ENCODE measurements at places on chromosomes 5 and 9.

- DNase-seq: no peak
Measured at GRCh38 chr5:110463106-110463505, 263.4 kb downstream of the TMEM232 start.

DNA sequence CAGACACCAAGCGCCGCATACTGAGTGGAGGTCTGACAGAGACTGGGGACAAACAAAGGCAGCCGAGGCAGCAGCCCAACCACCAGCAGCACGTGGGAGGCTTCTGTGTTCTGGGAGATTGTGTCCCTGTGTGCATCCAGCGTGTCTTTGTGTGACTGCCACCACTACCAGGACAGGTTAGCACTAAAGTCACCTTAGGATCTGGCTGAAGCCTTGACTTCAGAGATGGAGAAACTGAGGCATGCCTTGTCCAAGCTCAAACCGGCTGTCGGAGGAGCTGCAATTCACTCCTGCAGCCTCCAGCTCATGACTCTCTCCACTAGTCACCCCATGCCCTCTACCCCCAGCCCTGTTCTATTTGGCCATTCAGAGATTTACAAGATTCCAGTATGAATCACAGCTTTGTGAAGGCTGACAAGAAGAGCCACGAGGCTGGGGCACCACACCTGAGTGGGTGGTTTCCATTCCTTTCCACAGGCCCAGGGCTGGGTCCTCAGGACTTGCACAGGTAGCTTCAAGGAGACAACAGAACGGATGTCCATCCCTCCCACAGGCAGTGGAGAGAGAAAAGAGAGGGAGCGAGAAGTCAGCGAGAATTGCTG lies 69.3 kb downstream of the SHB start:
- no peak for DNase-seq

- DNase-seq: peak; percentile 49
Measured at GRCh38 chr5:149731332-149731616, 1.2 kb downstream of the PPARGC1B start.

DNA sequence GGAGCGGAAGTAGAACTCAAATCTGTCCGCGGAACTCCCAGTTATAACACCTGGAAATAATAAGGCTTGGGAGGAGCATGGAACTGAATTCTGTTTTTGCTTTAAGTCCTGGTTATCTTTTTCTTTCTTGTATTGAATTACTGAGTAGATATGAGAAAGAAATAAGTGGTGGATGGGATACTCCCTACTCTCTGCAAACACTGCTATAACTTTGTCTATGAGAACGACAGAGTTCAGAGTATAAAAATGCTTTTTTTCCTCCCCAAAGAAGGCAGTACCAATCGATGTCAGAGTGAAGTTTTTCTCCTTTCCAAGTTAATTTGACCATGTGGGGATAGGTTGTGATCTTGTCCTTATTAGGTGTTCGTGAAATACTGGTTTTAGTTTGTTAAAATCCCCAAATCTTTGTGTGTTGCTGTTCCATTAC lies 1.2 kb downstream of the RIC1 start:
- DNase-seq: no peak

- peak; percentile 77 for DNase-seq
Measured at GRCh38 chr9:128245421-128246151, 30.2 kb downstream of the GOLGA2 start.

- peak; percentile 44 for DNase-seq
Measured at GRCh38 chr9:114894609-114895433, 35.6 kb downstream of the TNFSF8 start.

- no peak for DNase-seq
Measured at GRCh38 chr5:44446399-44446798, 57.2 kb upstream of the FGF10 start.

GRCh38 chr9:1337169-1337568 lies 287.0 kb downstream of the DMRT2 start:
- DNase-seq: no peak

DNA sequence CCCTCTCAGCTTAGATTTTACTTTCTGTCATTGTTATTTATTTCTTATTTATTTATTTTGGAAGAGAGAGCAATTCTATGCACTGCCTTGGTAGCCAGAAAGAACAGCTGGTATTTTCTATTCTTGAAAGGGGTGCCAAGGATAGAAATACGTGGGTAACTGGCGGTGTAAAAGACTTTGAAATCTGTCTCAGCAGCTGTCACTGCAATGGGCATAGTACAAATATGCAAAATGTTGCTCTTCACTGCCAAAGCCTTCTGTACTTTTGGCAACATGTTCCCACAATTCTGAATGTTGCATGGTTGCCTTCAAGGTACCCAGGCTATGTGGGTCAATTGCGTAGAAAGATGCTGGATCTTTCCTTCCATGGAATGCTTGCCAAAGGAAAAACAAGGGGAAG lies 230.2 kb upstream of the EDIL3 start:
- no peak for DNase-seq

DNA sequence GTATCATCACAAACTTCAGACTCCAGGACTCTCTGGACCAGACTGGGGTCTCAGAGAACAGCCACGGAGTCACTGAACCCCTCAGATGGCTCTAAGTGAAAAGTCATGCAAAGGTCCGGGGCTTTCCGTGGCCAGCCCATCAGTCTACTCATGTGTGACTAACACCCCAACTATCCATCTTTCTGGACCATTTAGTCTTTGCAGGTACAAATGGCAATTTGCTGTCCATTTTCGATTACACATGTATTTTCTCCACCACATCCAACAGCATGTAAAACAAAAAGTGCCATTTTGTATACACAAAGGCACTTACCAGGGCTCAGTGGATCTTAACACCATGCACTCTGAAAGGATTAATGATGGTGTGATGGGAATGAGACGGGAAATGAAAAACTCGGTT lies 387.7 kb downstream of the BNC2 start:
- DNase-seq: no peak

DNA sequence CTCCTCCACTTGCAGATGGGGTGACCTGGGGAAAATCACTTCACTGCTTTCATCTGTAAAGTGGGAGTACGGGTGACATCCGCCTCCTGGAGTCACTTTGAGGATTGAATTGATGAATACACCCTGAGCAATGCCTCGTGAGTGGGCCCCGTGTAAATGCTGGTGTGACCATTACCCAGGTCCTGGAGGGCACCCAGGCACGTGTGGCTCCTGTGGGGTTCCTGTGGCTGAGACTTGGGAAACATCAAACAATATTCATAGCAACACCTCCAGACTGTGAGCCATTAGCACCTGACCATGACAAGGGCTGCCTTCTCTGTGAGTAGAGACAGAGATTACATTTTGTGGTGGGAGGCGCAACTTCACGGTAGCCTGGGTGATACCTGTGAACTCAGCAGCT lies 11.4 kb downstream of the MRPL36 start:
- no peak for DNase-seq

- DNase-seq: no peak
Measured at GRCh38 chr9:114007991-114008666, 70.0 kb downstream of the AMBP start.

GRCh38 chr9:130461218-130461630 lies 16.5 kb downstream of the ASS1 start:
- peak; percentile 20 for DNase-seq

DNA sequence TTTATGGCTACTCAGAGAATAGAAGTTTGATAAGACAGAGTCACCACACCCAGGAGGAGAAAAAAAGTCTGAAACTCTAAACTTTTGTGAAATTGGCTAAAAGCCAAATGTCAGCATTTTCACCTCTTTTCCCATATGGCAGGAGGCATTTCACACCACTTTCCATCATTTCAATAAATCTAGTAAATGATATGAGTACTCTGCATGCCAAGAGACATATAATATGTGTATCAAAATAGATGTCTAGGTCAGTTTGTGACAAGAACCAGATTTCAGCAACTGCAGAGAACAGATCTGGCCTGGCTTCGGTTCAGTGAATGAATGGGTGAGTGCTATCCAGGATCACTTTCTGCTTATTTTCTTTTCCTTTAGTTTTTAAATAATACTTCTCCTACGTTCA lies 470.8 kb downstream of the ENC1 start:
- DNase-seq: no peak

DNA sequence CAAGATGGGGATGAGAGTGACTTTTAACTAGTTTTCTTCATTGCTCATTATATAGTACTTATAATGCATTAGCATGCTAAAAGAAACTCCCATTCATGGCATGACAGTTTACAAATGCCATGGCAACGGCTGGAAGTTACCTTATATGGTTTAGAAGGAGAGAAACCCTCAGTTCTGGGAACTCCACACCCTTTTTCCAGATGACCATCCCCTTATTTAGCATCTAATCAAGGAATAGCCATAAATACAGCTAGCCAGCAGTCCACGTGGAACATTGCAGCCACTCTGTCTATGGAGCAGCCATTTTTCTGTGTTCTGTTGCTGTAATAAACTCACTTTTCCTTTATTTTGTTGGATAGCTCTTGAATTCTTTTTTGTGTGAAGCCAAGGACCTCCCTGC lies 1137.8 kb downstream of the CDH18 start:
- DNase-seq: no peak

- no peak for DNase-seq
Measured at GRCh38 chr5:126471247-126471646, 48.0 kb downstream of the GRAMD2B start.

DNA sequence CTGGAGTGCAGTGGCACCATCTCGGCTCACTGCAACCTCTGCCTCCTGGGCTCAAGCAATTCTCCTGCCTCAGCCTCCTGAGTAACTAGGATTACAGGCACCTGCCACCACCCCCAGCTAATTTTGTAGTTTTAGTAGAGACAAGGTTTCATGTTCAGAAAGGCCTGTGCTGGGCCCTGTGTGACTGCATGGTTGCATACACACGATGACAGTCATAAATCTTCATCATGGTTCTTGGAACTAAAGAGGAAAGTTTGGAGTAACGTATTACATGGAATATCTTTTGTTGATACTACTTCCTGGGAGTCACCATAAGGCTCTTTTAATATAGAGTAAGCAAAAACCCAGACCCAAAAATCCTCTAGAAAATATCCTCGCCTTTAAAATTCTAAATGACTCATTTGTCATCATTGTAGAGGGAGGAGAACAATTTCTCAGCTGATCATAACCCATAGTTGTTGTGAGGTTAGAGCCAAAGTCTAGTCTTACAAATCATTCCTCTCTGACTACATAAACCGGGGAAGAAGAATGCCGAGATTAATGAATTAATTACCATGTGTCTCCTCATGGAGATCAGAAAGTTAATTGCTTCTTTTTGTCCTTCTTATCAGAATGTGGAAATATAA lies 47.0 kb downstream of the KLF9 start:
- no peak for DNase-seq

- DNase-seq: no peak
Measured at GRCh38 chr9:80555782-80556325, 984.1 kb downstream of the TLE4 start.

- DNase-seq: no peak
Measured at GRCh38 chr9:34027845-34028574, 20.7 kb downstream of the UBAP2 start.

DNA sequence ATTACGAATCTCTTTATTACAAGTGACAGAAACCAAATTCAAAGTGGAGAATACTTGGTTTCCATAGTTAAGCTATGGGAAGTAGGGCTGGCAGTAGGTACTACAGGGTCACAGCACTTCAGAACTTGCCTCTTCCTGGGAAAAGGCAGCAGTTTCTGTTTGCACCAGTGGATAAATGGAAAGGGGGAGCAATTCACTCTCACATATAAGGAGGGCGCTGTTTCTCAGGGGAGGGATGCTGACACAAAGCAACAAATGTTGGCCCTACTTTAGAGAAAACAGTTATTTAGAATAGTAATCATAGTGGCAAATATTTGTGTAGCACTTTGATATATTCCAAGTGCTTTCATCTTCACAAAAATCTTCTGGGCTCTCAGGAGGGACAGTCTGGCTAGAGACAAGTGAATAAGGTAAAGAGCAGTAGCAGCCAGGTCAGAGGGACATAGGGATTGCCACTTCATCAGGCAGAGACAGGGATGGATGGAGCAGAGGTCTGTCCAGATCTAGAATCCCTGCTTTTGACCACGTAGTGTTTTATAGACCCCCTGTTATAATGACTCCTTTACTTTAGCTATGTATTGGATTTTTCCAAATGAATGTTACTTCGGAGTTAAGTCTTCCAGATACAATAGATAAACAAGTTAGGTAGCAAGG lies 554.8 kb upstream of the SGCD start:
- no peak for DNase-seq

- DNase-seq: no peak
Measured at GRCh38 chr9:7105095-7105494, 347.3 kb downstream of the KDM4C start.

GRCh38 chr9:112527959-112528358 lies 41.3 kb downstream of the KIAA1958 start:
- DNase-seq: no peak

- no peak for DNase-seq
Measured at GRCh38 chr9:137919095-137919465, 41.5 kb downstream of the CACNA1B start.

GRCh38 chr5:3595006-3595961 lies at the start of gene IRX1:
IRX1 (plus strand) TSS chr5:3595832; CDS start chr5:3596106, 274 bp downstream.
- no peak for DNase-seq

GRCh38 chr9:127537792-127538191 lies 74.3 kb upstream of the STXBP1 start:
- no peak for DNase-seq

GRCh38 chr5:88732862-88733261 lies 150.1 kb downstream of the MEF2C start:
- DNase-seq: no peak

DNA sequence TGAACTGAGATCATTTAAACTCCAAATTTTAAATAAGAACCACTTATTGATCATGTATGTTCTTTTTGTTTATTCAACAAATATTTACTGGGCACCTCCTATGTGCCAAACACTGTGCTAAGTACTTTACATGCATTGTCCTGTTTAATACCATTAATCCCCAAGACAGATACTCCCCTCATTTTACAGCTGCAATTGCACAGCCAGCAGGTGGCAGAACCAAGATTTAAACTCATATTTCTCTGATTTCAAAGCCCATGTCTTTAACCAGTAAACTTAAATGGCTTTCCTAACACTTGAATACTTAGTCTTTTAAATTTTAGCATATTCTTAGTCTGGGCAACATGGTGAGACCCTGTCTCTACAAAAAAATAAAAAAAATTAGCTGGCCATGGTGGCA lies 43.4 kb upstream of the KIAA1958 start:
- DNase-seq: peak; percentile 69

GRCh38 chr9:124259158-124259808 lies 1.5 kb downstream of the NEK6 start:
- DNase-seq: peak; percentile 32

DNA sequence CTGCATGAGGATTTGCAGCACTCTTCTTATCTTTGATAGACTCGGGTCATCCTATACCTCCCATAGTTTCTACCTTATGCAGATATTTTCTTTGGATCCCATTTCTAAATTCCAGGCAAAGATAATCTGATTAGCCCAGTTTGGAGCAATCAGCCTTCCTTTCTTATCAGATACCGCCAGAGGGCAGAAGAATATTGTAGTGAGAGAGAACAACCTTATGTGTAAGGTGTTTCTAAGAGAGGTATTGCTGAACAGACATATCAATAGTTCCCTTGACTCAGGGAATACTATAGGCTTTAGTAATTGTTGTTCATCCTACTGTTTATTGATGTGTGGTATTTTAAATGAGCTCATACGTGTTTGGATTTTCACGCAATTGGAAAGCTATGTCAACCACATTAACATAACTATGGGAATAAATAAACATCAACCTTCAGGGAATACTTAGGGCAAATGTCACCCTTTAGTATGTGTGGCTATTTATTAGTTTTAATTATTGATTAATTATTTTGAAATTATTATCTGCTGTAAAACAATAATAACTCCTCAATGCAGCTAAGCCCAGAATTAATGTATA lies 1435.2 kb upstream of the CDH9 start:
- DNase-seq: no peak

- no peak for DNase-seq
Measured at GRCh38 chr9:137045294-137046087, 486 bp downstream of the NPDC1 start.

- no peak for DNase-seq
Measured at GRCh38 chr9:116059466-116059865, 94.1 kb upstream of the PAPPA start.

All from Kasumi-1 (cell line).